ENCODE measurements at places on chromosomes 13 and 19. TPM values are rescaled to one million over a fixed set of nuclear protein-coding genes. Genes with fewer than 3 reads are reported as not detected.

SHISA7 gene
- 0.05 TPM for total RNA-seq

SIAH3 gene
- not detected for total RNA-seq

KLK12 gene
- not detected for total RNA-seq

RUBCNL gene
- 0.55 TPM for total RNA-seq

LRRC63 gene
- total RNA-seq, result not detected

DNA sequence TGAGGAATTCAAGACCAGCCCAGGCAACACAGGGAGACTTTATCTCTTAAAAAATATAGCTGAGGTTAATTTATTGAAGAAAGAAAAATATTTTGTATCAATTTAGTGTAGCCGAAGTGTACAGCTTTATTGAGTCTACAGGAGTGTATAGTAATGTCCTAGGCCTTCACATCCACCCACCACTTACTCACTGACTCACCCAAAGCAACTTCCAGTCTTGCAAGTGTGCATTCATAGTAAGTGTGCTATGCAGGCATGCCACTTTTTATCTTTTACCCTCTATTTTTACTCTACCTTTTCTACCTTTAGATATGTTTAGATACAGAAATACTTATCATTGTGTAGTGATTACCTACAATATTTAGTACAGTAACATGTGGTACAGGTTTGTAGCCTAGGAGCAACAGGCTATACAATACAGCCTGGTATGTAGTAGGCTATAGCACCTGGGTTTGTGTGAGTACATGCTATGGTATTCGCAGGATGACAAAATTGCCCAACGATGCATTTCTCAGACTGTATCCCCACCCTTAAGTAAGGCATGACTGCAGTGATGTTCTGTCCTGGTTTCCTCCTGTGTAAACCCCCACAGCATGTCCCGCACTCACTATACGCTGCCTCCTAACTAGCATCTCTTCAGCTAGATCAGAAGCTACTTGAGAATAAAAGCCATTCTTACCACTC, 15.3 kb upstream of the ATP12A start:
- no peak for DNase-seq
- no peak overlapping the region for H3K4me3 ChIP-seq
- H3K4me1 ChIP-seq, result no peaks in the 10 kb centered on the region

GRCh38 chr13:27334774-27335435, 64.3 kb downstream of the RASL11A start:
- no peak overlapping the region for H3K4me3 ChIP-seq
- DNase-seq, result no peak
- H3K27me3 ChIP-seq, result no peaks in the 10 kb centered on the region
- no peaks in the 10 kb centered on the region for H3K36me3 ChIP-seq

- H3K4me3 ChIP-seq, result no peak overlapping the region
- H3K4me1 ChIP-seq, result peaks cover 3% of the 10 kb centered on the region
- peak overlapping the region; percentile 59 for H3K27ac ChIP-seq
These were observed 244.2 kb downstream of the NHLRC3 start for GRCh38 chr13:39282400-39282972.

DNA sequence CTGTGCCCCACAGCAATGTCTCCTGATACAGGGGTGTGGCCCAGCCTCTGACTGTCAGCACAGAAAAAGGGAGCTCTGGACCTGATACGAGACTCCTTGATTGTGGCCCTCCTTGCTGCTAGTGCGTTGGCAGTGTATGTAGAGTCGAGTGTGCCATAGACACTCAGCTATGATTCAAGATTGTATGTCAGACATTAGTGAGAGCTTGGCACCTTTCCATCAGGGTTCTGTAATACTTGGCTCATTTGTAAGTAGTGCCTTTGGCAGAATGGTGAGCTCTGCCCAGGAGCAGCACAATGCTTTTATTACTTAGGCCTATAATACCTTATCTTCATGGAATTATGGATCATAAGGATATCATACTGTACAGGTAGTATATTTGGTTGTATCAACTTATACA, 83.4 kb downstream of the ATP8A2 start:
- H3K36me3 ChIP-seq, result no peaks in the 10 kb centered on the region
- no peak overlapping the region for H3K27ac ChIP-seq
- no peaks in the 10 kb centered on the region for H3K4me1 ChIP-seq
- no peak overlapping the region for H3K4me3 ChIP-seq
- no peak for DNase-seq
- no peaks in the 10 kb centered on the region for H3K27me3 ChIP-seq

GRCh38 chr19:46886546-46887239, 25.9 kb downstream of the ARHGAP35 start:
- no peaks in the 10 kb centered on the region for H3K27me3 ChIP-seq
- DNase-seq, result no peak
- H3K36me3 ChIP-seq, result no peaks in the 10 kb centered on the region
- H3K4me1 ChIP-seq, result peaks cover 5% of the 10 kb centered on the region
- no peak overlapping the region for H3K27ac ChIP-seq
- H3K4me3 ChIP-seq, result no peak overlapping the region

- DNase-seq, result no peak
- H3K27ac ChIP-seq, result no peak overlapping the region
- no peaks in the 10 kb centered on the region for H3K36me3 ChIP-seq
- no peak overlapping the region for H3K4me3 ChIP-seq
- H3K27me3 ChIP-seq, result no peaks in the 10 kb centered on the region
These were observed 11.8 kb upstream of the CEACAM4 start for GRCh38 chr19:41638641-41639081.

DNA sequence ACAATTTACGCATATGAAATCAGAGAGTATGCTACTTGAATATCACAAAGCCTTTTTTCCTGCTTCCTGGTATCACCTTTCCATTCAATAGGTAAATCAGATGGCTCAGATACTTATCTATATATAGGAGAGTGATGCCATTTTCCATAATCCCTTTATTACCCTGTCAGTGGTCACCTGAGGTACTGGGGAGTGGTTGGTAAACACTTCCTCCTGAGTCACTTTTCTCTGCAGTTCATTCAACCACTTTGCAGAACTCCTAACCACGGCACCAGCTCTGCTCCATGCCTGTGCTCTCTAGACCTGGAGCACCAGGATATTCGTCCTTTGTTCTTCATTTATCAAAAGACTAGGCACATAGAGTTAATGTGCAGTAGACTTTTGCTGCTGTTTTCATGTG, 748.5 kb upstream of the KLHL1 start:
- H3K27ac ChIP-seq, result no peak overlapping the region
- no peak overlapping the region for H3K4me3 ChIP-seq
- no peaks in the 10 kb centered on the region for H3K36me3 ChIP-seq
- H3K27me3 ChIP-seq, result no peaks in the 10 kb centered on the region
- H3K4me1 ChIP-seq, result no peaks in the 10 kb centered on the region

DNA sequence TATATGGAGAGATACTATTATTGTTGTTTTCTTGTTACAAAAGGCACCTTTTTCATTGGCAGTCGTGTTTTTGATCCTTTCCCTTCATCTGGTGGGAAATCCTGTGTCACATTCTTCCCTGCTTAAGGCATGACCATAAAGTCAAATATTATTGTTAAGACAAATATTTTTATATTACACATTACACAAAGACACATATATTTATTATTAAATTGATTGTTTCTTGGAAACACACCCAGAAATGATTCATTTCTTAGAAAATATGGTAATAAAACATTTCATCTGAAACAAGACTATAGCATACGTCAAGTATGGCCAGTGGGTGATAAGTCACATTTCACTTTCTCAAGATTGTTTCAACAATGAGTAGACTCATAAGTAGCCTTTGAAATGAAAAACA, 77.3 kb downstream of the KCTD12 start:
- no peak overlapping the region for H3K27ac ChIP-seq
- H3K4me3 ChIP-seq, result no peak overlapping the region
- no peak for DNase-seq
- H3K27me3 ChIP-seq, result no peaks in the 10 kb centered on the region
- H3K36me3 ChIP-seq, result no peaks in the 10 kb centered on the region

DNA sequence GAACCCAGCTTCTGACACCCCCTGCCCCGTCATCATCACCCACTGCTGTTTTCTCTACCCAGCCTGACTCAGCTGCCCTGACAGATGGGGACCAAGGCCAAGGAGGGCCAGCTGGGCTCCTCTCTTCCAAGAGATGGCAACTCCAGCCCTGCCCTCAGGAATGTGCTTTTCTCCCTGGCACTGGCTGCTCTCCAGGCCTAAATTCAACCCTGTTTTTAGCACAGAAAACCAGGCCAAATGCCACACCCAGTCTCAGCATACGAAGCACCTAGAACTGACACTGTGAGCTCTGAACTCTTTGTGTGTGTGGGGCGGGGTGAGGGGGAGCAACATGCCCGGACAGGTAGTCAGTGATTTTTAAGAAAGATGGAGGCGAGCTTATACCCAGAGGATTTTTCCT, 23.4 kb upstream of the IGFL1 start:
- no peaks in the 10 kb centered on the region for H3K27me3 ChIP-seq
- H3K36me3 ChIP-seq, result no peaks in the 10 kb centered on the region
- H3K27ac ChIP-seq, result no peak overlapping the region
- no peak for DNase-seq

GRCh38 chr13:32426191-32426989, 1.5 kb downstream of the N4BP2L1 start:
- H3K27ac ChIP-seq, result peak overlapping the region; percentile 97
- DNase-seq, result no peak
- peak overlapping the region; percentile 85 for H3K4me3 ChIP-seq
- H3K4me1 ChIP-seq, result no peaks in the 10 kb centered on the region

DNA sequence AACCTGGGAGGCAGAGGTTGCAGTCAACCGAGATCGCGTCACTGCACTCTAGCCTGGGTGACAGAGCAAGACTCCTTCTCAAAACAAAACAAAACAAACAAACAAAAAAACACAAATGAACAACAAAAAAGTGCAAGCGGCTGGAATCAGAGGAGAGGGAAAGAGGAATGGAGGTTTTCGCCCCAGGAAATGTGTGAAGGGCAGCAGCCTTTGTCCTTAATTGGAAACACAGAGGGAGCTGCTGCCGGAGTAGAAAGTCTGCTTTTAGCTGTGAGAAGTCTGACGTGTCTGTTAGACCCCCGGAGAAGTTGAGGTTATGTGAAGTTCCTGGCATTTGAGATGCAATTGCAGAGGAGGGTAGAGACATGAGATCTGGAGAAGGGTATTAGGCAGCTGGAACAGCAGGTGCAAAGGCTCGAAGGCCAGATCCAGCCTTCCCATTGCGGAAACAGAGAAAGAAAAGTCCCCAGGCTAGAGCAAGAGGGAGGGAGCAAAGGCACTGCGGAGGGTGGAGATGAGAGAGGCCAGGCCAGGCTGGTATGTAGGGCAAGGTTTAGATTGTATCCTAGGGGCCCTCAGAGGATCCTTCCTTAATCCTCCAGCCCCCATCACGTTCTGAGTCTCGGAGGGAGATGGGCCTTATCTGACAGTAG, 473 bp downstream of the TMIGD2 start:
- no peak overlapping the region for H3K4me3 ChIP-seq
- H3K27me3 ChIP-seq, result no peaks in the 10 kb centered on the region
- no peaks in the 10 kb centered on the region for H3K36me3 ChIP-seq
- DNase-seq, result no peak
- no peaks in the 10 kb centered on the region for H3K4me1 ChIP-seq

DNA sequence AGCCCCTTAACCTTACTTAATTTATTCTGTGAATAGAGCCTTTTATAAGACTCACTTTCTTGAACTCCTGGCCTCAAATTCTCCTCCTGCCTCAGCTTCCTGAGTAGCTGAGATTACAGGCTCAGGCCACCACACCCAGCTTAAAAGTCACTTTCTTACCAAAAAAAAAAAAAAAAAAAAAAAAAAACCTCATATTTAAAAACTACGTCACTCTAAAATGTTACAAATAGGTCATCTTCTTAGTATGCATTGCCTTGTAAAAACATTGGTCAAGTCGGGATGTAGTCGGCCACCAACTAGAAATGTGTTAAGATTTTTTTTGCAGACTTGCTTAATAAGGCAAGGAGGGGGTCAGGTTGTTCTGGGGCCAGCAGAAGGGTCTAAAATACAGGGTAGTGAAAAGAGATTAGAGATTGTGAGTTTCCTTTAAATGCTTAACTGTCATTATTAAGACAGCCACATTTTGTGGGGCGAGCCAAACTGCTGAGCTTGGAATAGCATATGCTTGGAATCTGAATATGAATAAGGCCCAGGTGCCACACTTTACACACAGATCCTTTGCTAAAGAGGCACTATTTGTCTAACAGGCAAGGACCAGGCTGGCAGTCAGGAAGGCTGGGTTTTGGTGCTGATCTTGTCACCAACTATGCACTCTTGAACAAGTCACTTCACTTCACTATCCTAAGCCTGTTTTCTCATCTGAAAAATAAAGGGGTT, 16.5 kb upstream of the IL17D start:
- no peaks in the 10 kb centered on the region for H3K4me1 ChIP-seq
- no peak overlapping the region for H3K27ac ChIP-seq
- no peaks in the 10 kb centered on the region for H3K36me3 ChIP-seq
- no peaks in the 10 kb centered on the region for H3K27me3 ChIP-seq
- no peak for DNase-seq
- H3K4me3 ChIP-seq, result no peak overlapping the region

- no peak for DNase-seq
- H3K27me3 ChIP-seq, result no peaks in the 10 kb centered on the region
- no peaks in the 10 kb centered on the region for H3K36me3 ChIP-seq
- H3K27ac ChIP-seq, result no peak overlapping the region
- H3K4me3 ChIP-seq, result no peak overlapping the region
These were observed 34.1 kb upstream of the GAS6 start for GRCh38 chr13:113897966-113898365.

DNA sequence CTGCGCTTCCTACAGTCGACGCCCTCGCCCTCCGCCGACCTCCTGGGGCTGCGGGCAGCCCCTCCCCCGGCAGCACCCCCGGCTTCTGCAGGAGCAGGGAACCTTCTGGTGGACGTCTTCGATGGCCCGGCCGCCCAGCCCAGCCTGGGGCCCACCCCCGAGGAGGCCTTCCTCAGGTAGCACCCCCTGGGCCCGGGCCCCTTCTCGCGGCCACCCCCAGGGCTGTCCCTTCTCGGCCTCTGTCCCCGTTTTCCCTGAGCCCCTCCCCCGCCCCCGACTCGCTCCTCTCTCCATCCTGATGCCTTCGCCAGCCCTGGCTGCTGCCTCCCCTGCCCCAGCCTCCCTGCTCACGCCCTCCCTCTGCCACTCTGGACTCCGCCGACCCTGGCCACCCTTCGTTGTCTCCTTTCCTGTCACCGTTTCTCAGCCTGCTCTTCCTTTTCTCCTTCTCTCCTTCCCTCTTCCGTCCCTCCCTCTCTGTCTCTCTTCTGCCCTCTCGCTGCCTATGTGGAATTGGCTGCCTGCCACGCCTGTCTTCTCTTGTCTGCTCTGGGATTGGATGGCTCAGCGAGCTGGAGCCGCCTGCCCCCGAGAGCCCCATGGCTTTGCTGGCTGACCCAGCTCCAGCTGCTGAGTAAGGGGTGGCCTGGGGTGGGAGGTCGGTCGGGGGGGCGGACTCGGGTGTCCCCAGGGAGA, 11.0 kb downstream of the FUZ start:
- no peak overlapping the region for H3K27ac ChIP-seq

- no peaks in the 10 kb centered on the region for H3K36me3 ChIP-seq
- H3K4me3 ChIP-seq, result no peak overlapping the region
- no peak overlapping the region for H3K27ac ChIP-seq
- H3K4me1 ChIP-seq, result peaks cover 11% of the 10 kb centered on the region
- DNase-seq, result no peak
These were observed 336 bp upstream of the GSX1 start for GRCh38 chr13:27791901-27792392.

- no peaks in the 10 kb centered on the region for H3K27me3 ChIP-seq
- no peak for DNase-seq
- no peak overlapping the region for H3K27ac ChIP-seq
- H3K4me1 ChIP-seq, result no peaks in the 10 kb centered on the region
- H3K4me3 ChIP-seq, result no peak overlapping the region
- no peaks in the 10 kb centered on the region for H3K36me3 ChIP-seq
These were observed 802.1 kb upstream of the SLITRK6 start for GRCh38 chr13:86601351-86601750.

- no peaks in the 10 kb centered on the region for H3K27me3 ChIP-seq
- H3K27ac ChIP-seq, result no peak overlapping the region
- no peaks in the 10 kb centered on the region for H3K4me1 ChIP-seq
- no peak for DNase-seq
These were observed 39.7 kb downstream of the SOX1 start for GRCh38 chr13:112106478-112107141.

Measured in pancreas (tissue), 10 donors.